ENCODE measurements at places on chromosomes 12 and 14.

DNA sequence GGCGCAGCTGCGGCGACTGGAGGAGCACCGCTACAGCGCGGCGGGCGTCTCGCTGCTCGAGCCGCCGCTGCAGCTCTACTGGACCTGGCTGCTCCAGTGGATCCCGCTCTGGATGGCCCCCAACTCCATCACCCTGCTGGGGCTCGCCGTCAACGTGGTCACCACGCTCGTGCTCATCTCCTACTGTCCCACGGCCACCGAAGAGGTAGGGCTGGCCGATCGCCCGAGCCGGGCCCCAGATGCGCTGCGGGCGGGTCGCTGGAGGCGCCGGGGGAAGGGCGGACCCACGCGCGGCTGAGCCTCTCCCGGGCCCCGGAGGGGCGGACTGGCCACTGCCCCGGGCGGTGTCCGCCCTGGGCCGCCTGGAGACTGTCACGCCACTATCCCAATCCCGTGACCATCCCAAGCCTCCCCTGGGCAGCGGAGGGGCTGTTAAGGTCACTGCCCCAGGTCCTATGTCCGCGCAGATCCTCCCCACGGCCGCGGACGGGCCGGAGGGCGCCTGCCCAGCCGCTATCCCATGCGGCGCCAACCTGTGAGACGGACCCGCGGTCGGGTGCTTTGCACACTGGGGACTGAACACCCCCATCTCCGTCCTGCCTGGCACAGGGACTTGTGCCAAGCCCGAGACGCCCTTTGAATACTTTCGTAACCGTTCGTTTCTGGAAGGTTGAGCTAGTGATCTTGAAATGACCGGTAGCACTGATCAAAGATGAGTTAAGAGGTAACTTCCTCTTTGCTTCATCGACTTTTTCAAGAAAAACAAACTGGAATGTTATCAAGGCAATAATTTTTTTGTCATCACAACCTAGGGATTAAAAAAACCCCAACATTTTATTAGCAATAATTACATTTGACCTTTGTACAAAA is 725 bp downstream of the CHPT1 start:
- DNase-seq = peak; percentile 55

GRCh38 chr12:65818454-65819382 is 5.6 kb upstream of the HMGA2 start:
- DNase-seq = no peak

GRCh38 chr14:32601906-32602305 is 272.8 kb downstream of the AKAP6 start:
- DNase-seq = peak; percentile 46

- no peak for DNase-seq
Measured at GRCh38 chr12:46343118-46343852, 29.3 kb downstream of the SLC38A2 start.

DNA sequence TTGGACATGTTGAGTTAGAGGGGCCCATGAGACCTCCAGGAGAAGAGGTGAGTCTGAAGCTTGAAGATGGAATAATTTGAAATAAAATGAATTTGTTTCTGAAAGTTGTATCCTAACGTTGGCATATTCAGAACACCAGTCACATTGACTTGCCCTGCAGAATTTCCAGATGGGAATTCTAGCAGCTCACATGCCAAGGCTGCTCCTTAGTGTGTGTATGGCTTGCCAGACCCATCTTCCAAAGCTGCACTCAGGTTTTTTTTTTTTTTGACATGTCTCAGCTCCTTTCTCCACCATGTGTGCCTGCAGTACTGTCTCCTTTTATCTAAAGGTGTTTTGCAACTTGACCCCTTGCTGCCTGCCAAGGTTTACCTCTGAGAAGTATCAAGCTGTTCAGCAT is 261.9 kb downstream of the NRXN3 start:
- DNase-seq = no peak

DNA sequence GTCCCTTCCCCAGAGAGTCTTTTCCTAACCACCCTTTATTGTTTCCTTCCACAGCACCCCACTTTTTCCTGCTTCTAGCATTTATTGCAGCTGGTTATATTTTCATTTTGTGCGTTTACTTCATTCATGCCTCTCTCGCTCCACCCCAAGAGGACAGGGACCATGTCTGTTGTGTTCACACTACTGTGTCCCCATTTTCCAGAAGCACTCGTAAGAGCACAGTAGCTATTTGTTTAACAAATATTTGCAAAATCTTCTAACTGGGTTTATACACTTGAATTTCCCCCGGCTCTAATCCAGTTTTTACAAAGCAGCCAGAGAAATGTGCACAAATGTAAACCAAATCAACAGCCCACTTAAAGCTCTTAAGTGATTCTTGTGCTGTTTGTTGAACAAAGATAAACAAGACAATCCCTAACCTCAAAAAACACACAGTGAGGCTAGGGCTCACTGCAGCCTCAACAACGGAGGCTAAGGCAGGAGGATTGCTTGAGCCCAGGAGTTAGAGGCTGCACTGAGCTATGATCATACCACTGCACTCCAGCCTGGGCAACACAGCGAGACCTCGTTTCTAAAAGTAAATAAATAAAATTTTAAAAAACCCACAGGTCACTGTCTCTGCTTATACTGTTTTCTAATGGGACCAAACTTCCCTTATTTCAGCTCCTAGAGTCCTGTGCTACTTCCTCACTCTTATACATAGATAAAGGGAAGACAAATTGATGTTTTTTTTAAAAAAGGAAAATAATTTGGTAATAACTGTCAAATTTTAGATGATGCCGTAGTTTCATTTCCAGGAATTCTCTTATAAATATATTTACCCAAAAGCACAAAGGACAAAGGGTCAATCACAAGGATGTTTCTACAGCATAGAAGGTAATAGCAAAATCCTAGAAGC is 6.6 kb upstream of the ABCD4 start:
- DNase-seq = peak; percentile 23

DNA sequence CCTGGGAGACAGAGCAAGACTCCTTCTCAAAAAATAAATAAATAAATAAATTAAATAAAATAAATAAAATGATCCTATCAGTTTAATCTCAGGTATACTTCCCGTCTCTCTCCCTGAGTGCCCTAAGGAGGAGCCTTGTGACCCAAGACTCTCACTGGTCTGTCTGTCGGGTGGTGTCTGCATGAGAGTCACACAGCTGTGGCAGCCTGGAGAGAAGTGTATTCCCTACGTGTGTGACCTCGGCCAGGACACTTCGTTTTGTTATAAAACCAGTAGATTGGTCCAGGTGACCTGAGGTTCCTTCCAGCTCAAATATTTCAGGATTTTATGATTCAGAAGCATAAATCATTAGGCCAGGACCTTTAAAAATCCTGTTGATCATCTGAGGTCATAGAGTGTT is 4.8 kb downstream of the SYNE3 start:
- no peak for DNase-seq

DNA sequence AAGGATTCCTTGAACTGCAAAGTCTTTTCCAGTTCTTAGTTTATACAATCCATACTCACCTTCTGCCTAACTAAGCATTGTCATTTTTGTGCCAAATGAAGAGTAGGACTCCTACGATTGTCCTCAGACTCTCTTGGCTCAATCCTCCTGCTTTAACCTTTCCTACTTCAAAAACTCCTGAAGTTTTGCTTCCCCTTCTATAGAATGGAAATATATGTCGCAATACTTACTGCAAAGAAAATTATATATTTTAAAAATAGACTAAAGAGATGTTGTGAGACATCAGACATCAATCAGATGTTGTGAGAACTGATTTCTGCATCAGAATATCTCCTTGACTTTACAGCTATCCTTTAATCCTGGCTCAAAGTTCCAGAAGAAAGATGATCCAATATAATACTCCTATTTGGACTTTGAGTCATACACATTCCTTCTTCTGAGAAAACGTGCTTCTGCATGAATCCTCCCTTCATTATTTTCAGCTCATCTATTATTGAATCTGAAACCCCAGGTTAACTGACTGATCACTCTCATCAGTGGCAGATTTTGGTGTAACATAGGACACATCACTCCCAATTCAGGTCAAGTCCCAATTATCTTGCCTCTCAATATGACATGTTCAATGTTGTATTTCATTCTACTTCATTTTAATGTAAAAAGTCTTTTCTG is 48.8 kb downstream of the A2M start:
- DNase-seq = no peak

- peak; percentile 17 for DNase-seq
Measured at GRCh38 chr12:20444595-20445170, 76.3 kb downstream of the PDE3A start.

DNA sequence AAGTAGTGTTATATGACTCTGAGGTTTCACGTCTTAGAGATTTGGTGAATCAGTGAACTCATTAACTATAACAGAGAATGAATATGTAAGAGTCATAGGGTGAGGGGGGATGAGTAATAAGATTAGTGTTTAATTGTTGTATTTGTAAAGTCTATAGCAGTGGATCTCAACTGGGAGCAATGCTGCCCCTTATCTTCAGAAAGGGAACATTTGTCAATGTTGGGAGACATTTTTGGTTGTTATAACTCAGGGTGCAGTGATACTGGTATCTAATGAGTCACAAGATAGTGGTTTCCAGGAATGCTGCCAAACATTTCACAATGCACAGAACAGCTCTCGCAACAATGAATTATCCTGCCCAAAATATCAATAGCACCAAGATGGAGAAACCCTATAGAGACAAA is 1193.7 kb downstream of the GALC start:
- peak; percentile 29 for DNase-seq

- no peak for DNase-seq
Measured at GRCh38 chr12:132449565-132450417, 40.2 kb upstream of the FBRSL1 start.

DNA sequence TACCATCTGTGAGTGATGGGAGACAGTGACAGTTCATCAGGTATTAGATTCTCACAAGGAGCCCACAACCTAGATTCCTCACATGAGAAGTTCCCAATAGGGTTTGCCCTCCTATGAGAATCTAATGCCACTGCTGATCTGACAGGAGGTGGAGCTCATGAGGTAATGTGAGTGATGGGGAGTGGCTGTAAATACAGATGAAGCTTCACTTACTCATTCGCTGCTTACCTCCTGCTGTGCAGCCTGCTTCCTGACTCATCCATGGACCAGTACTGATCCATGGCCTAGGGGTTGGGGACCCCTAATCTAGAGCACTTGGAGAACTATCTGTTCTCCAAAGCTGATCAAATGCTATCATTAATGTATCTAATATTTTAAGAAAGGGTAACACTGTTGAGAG is 17.7 kb downstream of the CLEC2D start:
- no peak for DNase-seq

DNA sequence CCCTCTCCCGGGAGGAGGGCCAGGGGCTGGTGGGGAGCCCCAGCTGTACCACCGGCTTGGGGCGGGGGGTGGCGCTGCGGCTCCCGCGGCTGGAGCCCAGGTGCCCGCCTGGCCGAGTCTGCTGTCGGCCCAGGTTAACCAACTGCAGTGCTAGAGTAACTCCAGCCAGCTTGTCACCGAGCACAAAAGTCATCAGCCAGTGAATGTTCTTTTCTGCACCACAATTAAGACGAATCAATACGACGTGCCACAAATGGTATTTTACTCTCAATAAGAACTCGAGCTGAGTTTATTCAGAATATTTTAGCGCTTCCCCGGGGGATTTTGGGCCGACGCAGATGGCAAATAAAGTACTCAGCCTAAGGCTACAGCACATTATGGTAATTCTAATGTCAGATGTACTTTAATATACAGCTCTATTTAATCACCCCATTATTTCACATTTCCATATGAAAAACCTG is 83.2 kb downstream of the BCL11B start:
- DNase-seq = no peak

- DNase-seq = no peak
Measured at GRCh38 chr12:117213295-117213808, 23.1 kb upstream of the FBXO21 start.

- no peak for DNase-seq
Measured at GRCh38 chr12:6274231-6275221, 36.0 kb upstream of the PLEKHG6 start.

DNA sequence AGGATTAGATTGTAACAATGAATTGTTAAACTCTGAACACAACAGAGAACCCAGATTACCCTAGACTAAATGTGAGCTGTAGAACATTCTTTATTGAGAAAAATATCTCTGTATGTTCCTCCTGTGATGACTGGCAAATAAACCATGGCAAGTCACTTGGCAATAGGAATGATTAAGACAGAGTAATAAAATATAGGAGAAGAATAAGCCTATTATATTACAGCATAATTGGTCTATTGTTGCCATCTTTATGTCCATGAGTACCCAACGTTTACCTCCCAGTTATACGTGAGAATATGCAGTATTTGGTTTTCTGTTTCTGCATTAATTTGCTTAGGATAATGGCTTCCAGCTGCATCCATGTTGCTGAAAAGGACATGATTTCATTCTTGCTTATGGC is 211.2 kb upstream of the AVPR1A start:
- no peak for DNase-seq

DNA sequence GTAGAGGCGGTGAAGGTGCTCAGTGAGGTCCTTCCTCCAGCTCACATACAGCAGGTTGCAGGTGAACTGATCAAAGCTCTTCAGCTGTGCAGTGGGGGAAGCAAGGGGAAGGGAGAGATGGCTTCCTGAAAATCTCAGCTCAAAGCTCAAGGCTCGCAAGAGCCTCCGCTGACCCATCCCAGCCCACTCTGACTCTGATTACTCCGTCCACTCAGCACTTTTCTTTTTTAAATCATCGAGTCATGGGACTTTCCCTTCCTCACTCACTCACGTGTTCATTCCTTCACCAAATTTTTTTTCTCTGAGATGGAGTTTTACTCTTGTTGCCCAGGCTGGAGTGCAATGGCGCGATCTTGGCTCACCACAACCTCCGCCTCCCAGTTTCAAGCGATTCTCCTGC is 4.7 kb downstream of the ABCD4 start:
- peak; percentile 54 for DNase-seq

GRCh38 chr14:103871596-103872480 is 24.5 kb upstream of the PPP1R13B start:
- no peak for DNase-seq

DNA sequence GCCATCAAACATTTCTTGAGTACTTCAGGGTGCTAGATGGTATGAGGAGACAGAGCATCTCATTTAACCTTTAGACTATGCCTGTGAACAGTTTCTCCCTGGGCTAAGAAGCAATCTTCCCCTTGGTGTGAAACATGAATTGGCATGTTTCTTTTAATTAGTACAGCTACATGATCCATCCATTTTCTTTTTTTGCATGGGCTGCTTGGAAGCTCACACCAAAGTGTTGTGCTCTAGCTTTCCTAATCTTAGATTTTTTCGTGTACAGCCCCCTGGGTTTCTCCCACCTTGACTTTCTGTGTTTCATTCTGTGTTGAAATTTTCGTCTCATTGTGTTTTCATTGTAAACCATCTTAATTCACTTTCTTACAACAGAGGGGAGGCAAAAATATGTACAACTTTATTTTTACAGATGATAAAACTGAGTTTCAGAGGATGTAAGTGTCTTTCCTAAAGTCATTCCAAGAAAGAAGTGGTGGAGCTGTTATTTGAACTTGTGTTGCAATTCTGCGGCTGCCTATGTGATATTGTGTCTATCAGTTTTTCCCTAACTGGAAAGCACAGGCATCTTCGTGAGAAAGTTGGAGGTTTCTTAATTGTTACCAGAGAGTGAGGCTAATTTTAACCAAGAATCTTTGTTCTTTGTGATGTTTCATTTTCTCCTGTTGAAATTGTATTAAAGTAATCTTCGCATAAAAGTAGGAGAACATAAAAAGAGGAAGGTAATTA is 64.5 kb downstream of the DAAM1 start:
- peak; percentile 17 for DNase-seq

Measured in suppressor macrophage treated with lipopolysaccharide for 4 hours (primary cell).